Mesothelial cell of epicardium (in vitro differentiated cells): ENCODE measurements at places on chromosomes 12 and 14.

DNA sequence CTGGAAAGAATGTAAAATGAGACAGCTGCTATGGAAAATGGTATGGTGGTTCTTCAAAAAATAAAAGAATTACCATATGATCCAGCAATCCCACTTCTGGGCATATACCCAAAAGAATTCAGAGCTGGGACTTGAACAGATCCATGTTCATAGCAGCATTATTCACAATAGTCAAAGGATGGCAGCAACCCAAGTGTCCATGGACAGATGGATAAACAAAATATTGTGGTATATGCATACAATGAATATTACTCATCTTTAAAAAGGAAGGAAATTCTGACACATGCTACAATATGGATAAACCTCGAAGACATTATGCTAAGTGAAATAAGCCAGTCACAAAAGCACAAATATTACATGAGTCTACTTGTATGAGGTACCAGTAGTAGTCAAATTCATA is 9.1 kb downstream of the RAB2B start:
- no peak for DNase-seq

DNA sequence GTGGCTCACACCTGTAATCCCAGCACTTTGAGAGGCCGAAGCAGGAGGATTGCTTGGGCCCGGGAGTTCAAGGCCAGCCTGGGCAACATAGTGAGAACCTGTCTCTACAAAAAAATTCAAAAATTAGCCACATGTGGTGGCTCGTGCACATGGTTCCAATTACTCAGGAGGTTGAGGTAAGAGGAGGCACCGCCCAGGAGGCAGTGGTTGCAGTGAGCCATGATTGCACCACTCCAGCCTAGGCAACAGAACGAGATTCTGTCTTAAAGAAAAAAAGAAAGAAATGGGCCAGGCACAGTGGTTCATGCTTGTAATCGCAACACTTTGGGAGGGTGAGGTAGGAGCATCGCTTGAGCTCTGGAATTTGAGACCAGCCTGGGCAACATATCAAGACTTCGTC is 33.5 kb downstream of the MAP1LC3B2 start:
- no peak for DNase-seq

DNA sequence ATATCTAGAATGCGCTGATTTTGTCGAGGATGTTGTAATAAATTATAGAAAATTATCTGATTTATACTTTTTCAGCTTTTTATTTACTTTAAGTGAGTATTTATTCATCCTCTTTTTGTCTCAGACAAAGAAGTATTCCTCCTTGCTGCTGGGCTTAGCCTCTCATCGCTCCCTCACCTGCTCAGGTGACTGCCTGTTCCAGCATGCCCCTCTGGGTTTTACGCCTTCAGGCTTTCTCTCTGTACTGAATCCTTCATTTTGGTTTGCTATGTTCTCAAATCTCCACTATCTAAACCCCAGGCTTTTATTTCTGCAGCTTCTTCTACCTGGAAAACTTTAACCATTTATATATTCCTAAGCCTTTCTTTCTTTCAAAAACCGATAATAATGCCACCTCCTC is 1650.9 kb upstream of the SEL1L start:
- DNase-seq: no peak

DNA sequence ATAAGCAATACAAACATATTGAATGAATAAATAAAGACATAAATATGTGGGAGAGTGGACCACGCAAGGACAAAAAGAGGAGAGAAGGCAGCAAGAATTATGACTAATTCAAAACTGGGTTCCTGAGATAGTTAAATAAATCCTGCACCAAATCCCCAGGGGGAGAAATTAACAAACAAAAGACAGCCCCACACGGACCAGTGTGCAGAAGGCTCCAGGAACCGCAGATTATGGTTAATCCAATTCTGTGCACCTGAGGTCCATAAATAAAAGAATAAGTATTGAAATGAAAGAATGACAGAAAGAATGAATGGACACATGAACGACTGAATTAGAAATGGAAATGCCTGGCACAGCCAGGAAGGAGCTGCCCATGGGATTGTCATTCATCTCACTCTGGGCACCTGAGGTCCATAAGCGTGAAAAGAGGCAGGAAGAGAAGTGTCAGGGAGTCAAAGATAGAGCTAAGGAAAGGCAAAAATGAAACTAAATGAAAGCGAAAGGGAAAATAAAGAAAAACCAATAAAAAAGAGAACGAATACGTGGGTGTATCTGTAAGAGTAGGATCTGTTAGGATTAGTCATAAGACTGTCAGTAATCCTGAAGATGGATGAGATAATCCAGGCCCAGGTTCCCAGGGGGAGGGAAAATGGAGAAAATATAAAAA is 23.3 kb downstream of the MEG3 start:
- DNase-seq: no peak

- DNase-seq: no peak
These were observed 252.4 kb upstream of the SYT1 start for GRCh38 chr12:78612190-78612589.

- DNase-seq: no peak
These were observed 163.8 kb upstream of the TMEM132C start for GRCh38 chr12:128103152-128103551.

- no peak for DNase-seq
These were observed 232.1 kb upstream of the SEL1L start for GRCh38 chr14:81765651-81766275.

GRCh38 chr12:123998991-123999359 is 26.0 kb downstream of the ZNF664 start:
- DNase-seq: no peak
